Renal pelvis (tissue), 12 donors: ENCODE measurements at places on chromosomes 1 and 21. TPM values are rescaled to one million over a fixed set of nuclear protein-coding genes. Genes with fewer than 3 reads are reported as not detected.

DNA sequence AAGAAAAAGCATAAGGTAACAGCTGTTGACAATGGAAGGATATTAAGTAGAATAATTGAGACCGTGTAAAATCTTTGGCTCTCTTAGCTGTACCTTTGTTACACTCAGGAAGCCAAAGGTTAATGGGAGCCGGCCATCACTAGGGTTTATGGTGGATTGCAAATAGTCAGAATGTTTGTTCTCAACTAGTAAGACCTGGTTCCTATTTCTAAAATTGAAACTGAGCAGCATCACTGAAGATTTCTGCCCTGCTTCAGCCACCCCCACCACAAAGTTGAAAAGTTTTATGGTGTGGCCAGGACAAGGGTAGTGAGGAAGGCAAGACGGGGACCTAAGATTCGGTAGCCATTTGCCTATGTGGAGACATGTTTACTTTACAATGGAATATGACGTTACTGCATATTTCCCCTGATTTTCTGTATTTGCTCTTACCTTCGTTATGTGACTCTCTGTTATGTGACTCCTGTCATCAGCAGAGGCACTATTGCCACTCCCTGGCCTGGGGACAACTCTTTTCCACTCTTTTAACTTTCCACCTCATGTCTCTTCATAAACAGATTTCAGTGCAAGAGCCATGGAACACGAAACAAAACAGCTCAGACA lies 41.4 kb upstream of the KIF1B start:
- DNase-seq, result no peak

GRCh38 chr1:225603538-225604354 lies 49.2 kb downstream of the ENAH start:
- no peak for DNase-seq

DNA sequence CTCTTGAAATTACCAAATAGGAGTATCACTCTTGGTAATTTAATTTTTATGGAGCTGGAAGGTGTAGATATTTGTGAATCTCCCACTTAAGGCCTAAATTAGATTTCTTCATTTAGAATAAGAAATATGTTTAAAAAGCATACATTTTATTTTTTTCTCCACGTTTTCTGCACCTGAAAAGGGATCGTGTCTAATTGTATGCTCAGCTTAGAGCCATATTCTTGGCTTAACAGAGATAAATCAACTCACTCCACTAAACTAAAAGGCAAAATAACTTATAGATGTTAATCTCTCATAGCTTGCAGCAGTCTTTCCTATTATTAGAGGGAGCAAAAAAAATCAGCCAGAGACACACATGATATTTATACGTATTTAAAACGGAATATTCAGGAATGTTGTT lies 336.8 kb upstream of the SGIP1 start:
- no peak for DNase-seq

GRCh38 chr1:43367026-43367903 lies 546 bp downstream of the ELOVL1 start:
- DNase-seq, result no peak

DNA sequence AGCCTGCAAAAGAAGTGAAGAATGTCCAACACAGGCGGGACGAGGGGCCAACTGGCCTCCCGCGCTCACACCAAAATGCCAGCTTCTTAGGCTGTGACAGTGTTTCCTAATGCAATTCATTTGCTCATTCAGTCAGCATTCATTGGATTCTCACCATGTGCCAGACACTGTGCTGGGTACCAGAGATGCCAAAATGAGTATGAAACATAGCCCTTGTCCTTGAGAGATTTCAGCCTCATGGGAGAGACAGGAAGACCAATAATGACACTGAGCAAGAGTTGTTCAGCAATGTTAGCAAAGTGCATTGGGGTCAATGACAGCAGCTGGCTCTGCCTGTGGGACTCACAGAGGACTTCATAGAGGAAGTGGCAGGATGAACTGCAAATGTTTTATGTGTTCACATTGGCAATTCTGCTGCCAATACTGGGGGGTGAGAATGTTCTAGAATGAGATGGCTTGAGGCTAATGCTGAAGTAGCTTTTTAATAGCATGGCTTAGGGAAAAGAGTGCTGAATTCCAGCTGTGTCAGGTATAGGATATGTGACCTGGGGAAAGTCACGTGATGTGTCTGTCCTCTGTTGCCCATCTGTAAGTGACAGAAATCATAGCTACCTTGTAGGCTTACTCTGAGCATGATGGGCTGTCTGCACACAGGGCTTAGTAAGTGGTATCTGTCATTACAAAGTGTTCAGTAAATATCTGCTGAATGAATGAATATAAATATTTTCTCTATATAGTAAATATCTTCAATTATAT lies 58.3 kb upstream of the KIF26B start:
- no peak for DNase-seq

DNA sequence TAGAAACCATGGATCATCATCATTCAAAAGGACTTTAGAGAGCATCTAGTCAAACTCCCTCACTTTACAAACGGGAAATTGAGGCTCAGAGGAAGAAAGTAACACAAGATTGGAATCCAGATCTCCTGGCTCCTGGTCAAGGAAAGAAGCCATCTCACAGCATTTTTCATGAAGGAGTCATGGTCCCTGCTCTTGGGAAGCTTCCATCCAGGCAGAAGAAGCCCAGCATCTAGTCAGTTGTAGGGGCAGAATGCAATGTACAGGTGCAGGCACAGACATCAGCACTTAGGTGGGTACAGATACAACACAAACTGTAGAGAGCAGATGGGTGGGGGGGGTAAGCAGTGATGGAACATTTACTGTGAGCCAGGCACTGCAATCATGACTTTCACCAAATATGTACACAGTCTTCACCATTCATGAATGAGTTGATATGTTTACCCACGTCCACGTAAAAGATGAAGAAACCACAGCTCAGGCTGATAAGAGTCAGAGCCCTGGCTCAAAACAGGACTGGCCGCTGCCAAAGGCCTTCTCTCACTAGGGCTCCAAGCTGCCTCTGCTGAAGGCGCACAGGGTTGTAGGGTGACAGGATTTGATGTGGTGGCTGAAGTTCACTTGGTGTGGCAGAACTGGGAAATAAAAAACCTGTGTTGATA lies 44.0 kb downstream of the OPTC start:
- no peak for DNase-seq

DNA sequence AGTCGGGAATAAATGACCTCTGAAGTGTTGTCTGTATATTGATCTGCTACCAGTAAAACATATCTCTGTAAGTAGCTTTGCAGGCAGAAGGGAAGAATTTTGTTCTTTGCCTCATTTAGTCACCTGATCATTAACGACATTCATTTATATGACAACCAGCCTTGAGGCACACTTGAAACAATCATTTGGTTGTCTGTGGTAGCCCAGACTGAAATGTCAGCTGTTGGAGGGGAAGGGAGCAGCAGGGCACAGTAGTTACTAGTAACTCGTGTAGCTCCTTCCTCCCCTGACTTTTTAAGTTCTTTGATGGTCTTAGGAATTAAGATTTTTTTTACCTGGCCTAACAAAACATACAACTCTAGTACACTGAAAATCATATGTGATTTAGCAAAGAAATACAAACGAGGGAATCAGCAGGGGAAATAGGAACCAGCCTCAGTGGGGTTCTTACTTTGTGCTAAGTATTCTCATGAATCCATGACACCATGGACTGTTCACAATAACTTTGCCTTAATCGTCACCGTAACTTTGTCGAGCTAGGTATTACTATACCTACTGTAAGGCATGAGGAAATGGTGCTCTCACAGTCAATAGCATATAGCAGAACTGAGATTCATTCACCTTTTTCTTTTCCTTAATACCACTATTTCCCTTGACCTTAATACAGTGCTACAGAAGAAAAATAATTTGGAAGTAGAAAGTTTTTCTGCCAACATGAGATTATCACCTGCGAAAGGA lies 6.4 kb downstream of the IL12RB2 start:
- no peak for DNase-seq

DNA sequence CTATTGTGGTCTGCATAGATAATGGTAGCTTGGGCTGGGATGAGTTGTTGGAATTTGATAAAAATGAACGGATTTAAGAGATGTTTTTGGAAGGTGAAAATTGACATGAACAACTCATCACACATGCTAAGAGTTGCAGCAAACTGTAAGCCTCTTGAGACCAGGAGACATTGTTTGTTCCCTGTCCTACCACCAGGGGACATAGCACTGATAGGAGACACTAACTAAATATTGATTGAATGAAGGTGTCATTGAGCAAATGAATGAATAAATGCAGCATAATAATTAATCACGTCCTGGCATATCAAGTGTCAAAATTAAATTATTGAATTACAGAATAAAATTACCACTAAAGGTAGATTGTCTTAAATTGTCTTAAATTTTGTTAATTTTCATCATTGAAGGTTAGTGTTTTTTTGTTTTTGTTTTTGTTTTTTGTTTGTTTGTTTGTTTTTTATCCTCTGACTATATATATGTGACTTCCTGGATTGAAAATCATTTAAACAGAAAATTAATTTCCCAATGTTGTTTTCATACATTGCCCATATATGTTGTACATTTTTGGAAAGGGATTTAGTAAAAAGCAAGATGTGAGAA lies 285.3 kb upstream of the C1orf105 start:
- DNase-seq, result no peak

DNA sequence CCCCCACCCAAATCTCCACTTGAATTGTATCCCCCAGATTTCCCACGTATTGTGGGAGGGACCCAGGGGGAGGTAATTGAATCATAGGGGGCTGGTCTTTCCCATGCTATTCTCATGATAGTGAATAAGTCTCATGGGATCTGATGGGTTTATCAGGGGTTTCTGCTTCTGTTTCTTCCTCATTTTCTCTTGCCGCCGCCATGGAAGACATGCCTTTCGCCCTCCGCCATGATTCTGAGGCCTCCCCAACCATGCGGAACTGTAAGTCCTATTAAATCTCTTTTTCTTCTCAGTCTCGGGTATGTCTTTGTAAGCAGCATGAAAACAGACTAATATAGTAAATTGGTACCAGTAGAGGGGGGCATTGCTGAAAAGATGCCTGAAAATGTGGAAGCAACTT lies 33.4 kb upstream of the ZNF496 start:
- DNase-seq, result no peak

DNA sequence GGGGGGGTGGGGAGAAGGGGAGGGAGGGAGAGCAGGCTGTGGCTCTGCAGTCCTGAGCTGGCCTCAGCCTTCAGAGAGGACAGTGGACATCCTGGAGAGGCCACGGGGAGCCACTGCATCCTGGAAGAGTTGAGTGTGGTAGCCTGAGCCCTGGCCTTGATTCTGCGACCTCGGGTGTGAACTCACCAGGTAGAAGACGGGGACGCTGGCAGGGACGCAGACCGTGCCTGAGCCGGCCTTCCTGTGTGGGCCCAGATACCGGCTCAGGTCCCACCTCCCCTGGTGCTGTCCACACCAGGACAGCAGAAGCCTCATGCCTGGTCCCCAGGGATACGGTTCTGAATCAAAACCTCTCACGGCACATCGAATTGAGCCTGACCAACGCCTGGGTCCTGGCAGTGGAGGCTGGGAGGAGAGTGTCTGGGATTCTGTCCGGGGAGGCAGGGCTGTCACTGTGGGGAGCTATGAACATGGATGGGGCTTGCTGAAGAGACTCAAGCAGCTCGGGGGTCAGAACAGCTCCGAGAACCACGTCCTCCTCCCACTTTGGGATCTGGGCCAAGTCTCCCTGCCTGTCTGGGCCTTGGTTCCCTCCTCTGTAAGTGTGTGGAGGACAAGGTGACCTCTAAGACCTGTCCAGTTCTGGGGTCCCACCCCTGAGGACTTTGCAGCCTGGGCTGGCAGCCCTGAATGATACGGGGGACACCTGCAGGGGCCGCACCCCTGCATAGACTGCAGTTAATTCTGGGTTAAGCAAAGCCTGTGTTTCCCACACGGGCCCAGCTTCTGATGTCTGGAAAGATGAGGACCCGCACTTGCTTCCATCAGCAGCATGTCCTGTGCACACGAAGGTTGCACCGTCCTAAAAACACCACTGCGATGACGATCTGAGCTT lies 30.4 kb downstream of the RRP1 start:
- no peak for DNase-seq

DNA sequence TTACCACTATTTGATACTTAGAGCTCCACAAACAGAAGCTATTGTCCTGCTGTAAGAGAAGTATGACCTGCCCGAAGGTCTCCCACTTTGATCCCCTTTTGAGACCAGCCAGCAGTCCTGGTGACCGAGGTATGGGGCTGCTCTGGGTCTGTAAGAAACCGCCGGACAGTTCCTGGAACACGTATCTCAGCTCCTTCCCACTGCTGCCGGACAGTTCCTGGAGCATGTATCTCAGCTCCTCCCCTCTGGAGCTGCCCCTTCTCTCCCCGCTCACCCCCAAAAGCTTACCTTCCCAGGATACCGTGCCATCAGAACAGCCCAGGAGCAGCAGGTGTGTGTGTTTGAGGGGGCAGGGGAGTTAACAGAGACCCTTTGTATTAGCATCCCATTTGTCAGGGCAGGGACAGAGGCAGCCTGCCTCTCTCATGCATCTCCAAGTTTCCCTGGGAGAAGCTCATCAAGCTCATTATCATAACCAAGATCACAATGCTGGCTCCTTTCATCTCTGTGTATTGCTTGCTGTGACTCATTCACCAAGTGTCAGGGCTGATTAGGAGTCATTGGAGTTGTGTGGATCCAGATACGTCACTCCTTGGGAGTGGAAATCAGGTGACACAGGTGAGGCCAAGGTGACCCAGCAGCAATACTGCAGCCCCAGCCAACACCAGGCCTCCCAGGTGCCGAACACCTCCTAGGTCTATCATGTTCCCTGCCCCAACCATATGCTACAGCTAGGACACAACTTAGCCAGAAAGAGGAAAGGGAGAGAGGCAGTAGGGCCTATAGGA lies 25.3 kb downstream of the OPTC start:
- no peak for DNase-seq

GRCh38 chr1:29415861-29416260 lies 179.5 kb downstream of the PTPRU start:
- no peak for DNase-seq

DNA sequence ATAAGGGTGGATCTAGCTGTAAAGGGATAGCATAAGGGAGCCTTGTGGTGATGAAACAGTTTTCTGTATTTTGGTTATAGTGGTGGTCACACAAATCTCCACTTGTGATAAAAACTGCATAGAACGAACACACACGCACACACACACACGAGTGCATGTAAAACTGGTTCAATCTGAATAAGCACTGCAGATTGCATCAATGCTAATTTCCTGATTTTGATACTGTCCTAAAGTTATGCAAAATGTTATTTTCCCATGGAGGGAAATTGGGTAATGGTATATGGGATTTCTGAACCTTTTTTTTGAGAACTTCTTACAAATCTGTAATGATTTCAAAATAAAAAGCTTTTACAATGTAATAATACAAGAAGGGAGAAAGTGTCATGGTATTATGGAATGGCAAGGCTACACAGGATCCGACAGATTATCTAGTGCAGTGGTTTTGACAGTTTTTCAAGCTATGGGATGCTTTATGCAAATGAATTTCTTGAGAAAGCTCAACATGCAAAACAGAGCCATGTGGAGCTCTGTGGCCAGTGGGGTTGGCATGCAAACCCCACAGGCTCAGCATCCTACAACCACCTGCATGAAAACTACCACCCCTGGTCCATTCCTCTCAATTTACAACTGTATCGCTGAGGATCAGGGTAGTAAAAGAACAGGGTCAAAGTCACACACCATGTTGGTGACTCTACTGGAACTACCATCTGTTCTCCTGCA lies 18.8 kb downstream of the SLC41A1 start:
- no peak for DNase-seq

Gene HENMT1
- polyA plus RNA-seq, result 11.0 TPM

Gene MEX3A
- polyA plus RNA-seq, result 53.5 TPM
